ENCODE measurements at places on chromosomes 2 and 18. TPM values are rescaled to one million over a fixed set of nuclear protein-coding genes. Genes with fewer than 3 reads are reported as not detected.

The CDKL4 gene
- not detected for total RNA-seq

The FAM110C gene
- total RNA-seq, result not detected

The NPPC gene
- not detected for total RNA-seq

The ASB18 gene
- total RNA-seq, result not detected

The TLX2 gene
- 0.34 TPM for total RNA-seq

The TFCP2L1 gene
- 0.12 TPM for total RNA-seq

The PROKR1 gene
- not detected for total RNA-seq

The PRKAG3 gene
- total RNA-seq, result not detected

The RESP18 gene
- total RNA-seq, result not detected

DNA sequence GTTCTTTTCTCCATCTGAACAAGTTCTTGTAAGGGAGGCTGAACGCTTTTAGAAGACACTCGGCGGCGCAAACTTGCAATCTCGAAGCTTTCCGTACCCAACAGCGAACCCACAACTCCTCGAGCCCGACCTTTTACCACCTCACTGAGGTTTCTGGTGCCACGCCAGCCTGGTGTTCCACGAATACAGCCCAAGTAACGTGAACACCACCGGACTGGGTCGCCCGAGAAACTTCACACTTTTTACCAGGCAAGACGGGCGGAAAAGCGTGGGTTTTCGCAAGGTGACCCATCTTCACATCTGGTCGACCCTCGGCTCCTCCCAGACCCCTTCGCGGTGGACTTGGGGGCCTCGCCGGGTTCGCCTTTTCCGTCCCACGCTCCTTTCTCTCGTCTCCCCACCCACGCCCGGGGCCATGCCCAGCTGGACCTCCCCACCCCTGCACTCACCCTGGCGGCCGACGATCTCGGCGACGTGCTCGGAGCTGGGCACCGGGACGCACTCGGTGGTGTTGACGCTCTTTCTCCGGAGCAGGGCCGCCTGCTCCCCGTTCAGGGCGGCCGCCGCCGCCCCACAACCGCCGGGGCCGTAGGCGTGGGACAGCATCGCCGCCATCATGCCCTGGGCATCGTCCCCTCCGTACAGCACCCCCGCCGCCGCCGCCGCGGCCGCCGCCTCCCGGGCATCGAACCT, 1.2 kb downstream of the MEX3C start:
- peak; percentile 59 for DNase-seq

DNA sequence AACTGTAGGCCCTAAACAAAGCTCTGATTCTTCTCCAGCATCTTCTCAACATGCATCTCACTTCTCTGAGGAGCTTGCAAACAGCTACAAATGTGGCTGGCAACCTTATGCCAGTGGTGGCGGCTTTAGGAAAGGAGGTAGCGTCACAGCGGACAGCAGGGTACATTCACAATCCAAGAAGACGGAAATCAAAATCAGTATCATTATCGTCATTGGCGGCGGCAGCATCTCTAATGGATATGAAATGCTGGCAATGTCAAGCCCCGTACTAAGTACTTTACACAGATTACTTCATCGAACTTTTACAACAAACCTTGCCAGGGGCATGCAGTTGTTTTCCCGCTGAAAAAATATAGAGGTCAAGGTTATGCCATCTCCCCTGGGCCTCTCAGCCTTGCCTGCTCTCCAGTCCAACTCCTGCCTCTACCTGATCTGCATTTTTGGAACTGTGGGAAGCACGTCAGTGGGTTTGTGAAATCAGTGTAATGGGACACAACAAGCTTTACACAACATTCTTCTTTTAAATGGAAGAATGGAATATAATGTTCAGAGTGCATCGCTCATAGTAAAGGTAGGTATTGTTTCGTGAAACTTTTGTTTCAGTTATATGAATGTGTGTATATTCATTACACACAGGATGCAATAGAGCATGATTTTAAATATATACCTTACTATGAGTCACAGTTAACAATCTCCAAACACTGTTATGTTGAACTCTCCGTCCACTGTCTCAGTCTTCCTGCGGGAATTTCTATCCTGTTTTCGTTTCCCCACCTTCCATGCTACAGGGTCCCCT, 152.9 kb downstream of the TTC32 start:
- no peak for DNase-seq

GRCh38 chr2:174332217-174332963, 2.4 kb upstream of the SP9 start:
- peak; percentile 28 for DNase-seq

GRCh38 chr2:195590199-195590860, 66.7 kb upstream of the SLC39A10 start:
- DNase-seq, result no peak

DNA sequence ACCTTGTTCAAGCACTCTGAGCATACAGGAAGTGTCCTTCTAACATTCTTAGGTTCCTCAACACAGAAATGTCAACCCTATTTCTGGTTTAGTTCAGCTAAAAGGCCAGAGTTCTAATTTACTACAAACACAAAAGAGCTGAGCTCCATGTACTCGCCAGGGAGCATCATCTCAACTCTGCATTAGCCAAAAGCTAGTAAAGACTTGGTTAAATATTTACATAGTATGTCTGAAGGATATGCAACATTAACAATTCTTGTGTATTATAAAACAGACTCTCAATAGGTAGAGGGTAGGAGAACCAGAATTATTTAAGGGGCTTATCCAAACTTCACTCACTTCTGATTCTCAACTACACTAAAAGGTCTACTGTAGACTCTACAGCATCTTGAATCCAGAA, 154.6 kb downstream of the THADA start:
- DNase-seq, result no peak

- DNase-seq, result no peak
Observed at GRCh38 chr2:55101466-55101865, 51.2 kb upstream of the RTN4 start.

GRCh38 chr2:7019191-7019590, 102.0 kb downstream of the RNF144A start:
- no peak for DNase-seq

DNA sequence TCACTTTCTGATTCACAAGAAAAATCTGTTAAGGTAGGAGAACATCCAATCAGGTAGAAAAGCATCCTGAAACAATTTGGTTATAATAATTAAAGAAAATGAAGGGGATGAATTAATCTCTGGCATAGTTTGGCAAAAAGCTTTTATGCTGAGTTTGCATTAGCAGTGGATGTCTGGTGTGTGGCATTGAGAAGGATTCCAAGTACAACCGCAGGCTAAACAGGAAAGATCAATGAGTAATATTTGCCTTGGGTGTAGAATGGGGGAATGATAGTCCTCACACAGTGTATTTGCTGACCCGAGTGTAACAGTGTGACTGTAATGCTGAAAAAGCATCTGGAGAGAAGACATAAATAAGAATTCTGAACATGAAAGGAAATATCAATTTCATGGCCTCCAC, 68.3 kb upstream of the SESTD1 start:
- peak; percentile 77 for DNase-seq

GRCh38 chr2:241545523-241546473, 12.7 kb upstream of the BOK start:
- DNase-seq, result no peak

DNA sequence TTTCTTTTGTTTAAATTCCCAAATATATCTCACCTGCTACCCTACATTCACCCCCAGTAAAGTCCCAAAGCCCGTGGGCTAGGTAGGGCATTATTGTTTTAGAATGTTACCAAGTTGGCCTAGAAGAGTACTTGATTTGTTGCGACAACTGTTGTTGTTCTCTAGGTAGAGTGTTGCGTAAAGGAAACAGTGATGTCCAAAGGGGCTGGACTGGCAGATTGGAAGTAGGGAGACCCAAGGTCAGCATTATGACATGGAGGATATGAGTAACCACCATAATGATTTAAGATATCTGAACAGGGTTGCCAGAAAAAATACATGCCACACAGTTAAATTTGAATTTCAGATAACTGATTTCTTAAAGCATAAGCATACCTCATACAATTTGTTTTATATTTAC, 39.2 kb downstream of the SCN1A start:
- DNase-seq, result no peak

DNA sequence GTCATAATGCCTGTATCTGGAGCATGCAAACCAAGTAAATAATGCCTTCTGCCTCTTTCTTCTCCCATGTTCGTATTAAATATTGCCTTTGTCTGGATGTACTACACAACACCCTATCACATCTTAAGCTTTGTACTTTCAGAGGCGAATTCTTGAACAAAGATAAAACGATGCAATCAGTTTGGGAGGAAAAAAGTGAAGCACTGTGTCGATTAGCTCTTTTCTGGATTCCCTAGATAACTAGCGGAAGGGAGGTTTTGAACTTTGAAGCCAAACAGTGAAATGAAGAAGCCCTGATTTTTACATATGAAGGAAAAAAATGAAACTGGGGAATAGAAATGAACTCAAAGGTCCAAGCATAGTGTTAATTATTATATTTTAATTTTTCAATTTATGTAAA, 44.7 kb downstream of the CAVIN2 start:
- DNase-seq, result no peak

DNA sequence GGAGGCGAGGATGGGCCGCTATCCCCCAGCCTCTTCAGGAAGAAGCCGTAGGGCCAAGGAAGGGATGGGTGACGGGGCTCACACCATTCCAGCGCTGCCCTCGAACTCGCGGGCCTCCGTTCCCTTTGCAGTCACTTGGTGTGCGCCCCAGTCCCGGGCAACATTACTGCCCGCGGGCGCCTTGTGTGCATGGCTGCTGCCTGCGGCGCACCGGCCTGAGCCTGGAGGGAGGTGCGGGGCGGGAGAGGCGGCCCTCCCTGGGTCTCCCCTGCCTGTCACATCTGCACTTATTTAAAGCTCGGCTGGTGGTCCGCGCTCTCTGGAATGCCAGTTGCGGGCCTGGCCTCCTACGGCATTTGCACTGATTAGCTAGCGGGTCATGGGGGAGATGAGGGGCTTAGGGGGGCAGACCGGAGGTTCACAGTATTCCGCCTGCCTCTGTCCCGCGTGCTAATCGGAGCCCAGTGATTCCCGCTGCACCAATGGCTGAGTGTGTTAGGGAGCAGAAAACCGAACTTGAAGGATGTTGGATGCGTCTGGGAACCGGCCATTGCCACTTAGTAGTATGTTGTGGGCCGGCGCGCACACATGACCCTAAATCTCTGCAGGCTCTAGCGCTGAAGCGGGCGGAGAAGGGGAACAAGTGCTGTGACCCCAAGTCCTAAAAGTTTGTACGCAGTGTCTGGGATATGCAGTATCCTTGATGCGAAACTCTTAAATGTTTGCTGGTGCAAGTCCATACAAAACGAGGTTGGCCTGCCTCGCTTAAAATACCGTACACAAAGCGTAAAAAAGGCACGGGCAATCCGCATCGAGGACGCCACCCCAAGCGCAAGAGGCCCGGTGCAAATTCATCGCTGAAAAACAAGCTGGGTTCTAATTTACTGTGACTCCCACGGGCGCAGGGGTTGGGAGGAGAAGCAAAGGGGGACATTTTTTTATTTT, 161.2 kb upstream of the SIX2 start:
- DNase-seq, result no peak

DNA sequence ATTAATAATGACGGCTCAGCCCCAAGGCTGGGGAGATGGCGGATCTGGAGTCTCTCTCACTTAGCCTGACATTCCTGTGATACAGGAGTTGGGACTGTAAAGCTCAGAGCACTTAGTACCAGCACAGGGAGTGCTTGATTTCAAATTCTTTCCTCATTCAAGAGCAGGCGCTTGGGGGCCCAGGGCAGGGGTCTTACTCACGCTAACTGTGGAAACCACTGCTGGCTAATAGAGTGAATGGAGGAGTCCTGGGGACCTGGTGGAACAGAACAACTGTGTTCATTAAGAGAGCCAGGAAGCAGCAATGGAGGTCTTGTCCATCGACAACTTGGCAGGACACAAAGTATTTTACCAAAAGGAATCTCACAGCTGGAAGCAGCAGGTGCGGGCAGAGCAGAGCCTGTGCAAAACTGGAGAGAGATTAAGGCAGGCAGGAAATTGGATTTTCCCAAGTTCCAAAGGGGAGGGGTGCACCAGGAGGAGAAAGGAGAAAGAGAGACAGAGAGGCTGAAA, 358.9 kb downstream of the TNS1 start:
- no peak for DNase-seq

- DNase-seq, result peak; percentile 7
Observed at GRCh38 chr2:95225658-95226057, 18.3 kb downstream of the ZNF892 start.

- DNase-seq, result no peak
Observed at GRCh38 chr2:119489232-119489952, 34.9 kb downstream of the SCTR start.

DNA sequence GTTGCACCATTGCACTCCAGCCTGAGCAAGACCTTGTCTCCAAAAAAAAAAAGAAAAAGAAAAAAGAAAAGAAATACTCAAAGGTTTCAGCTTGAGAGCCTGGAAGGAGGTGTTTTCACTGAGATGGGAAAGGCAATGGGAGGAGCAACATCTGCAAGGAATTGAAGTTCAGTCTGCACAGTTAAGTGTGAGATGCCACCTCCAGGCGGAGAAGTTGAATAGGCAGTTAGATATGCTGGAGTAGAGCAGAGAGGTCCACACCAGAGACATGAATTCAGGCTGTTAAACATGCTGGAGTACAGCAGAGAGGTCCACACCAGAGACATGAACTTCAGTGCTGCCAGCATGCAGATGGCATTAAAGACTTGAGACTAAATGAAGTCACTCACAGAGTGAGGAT, 41.4 kb upstream of the DTNB start:
- DNase-seq, result peak; percentile 37

- DNase-seq, result no peak
Observed at GRCh38 chr18:35137632-35138031, 96.4 kb downstream of the MAPRE2 start.

DNA sequence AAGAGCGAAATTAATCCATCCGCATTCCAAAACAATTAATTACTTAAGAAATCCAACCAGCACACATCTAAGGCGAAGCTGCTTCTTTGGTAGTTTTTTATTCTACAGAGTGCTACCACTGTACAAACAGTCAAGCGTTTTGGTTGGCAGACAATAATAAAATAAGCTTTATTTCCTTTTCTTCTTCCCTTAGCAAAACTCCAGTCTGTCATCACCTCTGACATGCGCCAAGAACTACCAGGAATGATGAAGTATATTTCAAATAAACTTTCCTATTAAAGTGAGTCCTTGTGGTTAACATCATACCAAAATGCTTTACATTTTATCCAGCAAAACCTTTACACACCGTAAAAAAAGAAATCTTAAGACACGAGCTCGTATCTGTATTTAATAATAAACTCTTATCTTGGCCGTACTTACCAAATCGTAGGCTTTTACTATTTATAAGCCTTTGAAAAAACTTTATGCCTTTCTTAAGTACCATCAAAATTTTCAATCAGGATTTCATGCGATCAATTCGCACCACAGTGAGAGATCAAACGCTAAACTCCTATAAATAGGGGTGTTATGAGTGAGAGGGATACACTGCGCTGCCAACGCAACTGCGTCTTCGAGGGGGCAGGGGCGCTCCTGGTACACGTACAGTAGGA, 1.3 kb downstream of the ATL2 start:
- no peak for DNase-seq

GRCh38 chr2:109700680-109701274, 86.6 kb downstream of the SOWAHC start:
- DNase-seq, result no peak

DNA sequence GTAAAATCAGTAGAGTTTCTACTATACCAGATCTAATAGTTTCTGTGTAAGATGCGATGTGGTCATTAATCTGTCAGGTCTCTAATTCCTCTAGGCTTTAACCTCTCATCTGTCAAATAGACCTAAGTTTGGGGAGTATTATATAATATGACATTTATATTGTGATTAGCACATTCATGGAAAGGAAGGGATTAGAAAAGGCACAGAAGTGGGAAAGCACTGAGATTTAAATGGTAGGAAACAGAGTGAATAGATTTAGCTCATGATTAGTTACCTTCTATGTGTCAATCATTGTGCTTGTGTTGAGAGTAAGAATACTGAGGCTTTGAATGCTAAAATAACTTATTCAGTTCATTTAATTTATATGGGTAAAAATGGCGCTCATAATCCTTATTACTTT, 118.0 kb downstream of the LRP1B start:
- DNase-seq, result no peak
